Mucosa of gallbladder (tissue), 1 donor: ENCODE measurements at places on chromosomes 3 and 15. TPM values are rescaled to one million over a fixed set of nuclear protein-coding genes. Genes with fewer than 3 reads are reported as not detected.

The OXTR gene
- total RNA-seq = 6.0 TPM

The GOLGA8M gene
- total RNA-seq = 2.8 TPM

The TRH gene
- not detected for total RNA-seq

The MYEF2 gene
- total RNA-seq = 41.1 TPM

The CACNA1D gene
- total RNA-seq = 39.2 TPM

The PLA2G4E gene
- total RNA-seq = 0.09 TPM

GRCh38 chr3:155949453-155950217, 79.2 kb downstream of the GMPS start:
- DNase-seq = no peak

GRCh38 chr3:149590691-149591441, 67.0 kb downstream of the WWTR1 start:
- no peak for DNase-seq

DNA sequence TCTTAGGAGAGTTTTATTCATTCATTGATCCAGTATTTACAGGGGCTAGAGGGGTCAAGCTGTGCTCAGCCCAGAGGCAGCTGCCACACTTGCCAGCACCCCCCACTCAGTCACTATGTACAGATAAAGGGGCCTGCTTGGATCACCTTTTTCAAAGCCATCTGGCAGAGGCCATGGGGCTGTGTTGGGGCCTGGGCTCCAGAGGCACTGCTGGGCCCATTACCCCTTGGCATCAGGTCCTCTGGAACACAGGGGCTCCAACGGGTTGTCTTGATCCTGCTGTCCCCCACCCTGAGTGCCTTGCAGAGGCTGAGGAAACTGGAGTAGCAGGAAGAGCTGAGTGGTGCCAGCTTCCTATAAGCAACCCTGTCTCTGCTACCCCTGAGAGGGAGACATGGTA, 43.9 kb downstream of the SEMA3G start:
- no peak for DNase-seq

GRCh38 chr3:182136008-182136910, 424.5 kb downstream of the SOX2 start:
- DNase-seq = no peak

GRCh38 chr3:29324180-29324651, 43.3 kb downstream of the RBMS3 start:
- DNase-seq = peak; percentile 59

DNA sequence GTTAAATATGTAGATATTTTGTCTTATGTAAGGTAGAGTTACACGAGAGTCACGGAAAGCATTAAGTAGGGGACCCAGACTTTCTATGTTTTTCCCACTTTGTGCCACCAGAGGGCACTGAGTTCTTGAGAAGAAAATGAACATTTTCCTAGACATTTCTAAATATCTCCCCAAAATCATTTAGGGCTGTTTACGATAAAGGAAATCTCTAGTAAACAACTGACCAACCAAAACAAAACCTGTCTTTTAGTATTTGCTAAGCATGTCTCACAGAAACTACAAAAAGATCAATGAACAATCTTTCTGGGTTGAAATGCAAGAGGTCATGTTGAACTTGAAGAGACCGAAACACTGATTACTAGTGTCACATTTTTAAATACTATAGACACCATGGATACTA, 16.1 kb downstream of the POU1F1 start:
- peak; percentile 16 for DNase-seq
